CD4-positive, alpha-beta T cell (primary cell): ENCODE measurements at places on chromosomes 4 and X. TPM values are rescaled to one million over a fixed set of nuclear protein-coding genes. Genes with fewer than 3 reads are reported as not detected.

The RENBP gene
- 8.6 TPM for total RNA-seq

The RIPPLY1 gene
- total RNA-seq, result not detected

The CENPVL1 gene
- total RNA-seq, result not detected

The EFNB1 gene
- 2.9 TPM for total RNA-seq

The PPP2R2C gene
- not detected for total RNA-seq

The BTK gene
- 0.42 TPM for total RNA-seq

DNA sequence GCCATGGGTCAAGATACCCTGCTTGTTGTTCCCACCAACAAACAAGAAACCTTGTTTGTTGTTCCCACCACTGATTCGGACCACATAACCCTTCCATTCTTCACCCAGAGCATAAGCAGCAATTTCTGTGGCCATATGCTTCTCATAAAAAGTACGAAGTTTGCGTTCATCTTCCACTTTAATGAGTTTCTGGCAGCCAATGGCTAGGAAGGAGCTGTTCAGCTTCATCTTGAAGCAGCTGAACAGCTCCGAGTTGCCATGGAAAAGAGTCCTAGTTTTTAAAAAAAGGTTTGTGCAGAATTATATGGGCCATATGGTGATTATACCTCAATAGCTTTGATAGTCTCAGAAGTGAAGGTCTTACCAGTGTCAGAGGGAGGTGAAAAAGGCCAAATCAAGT lies 65.3 kb downstream of the ENOPH1 start:
- no peak overlapping the region for H3K4me3 ChIP-seq
- DNase-seq, result no peak
- no peaks in the 10 kb centered on the region for H3K4me1 ChIP-seq
- H3K36me3 ChIP-seq, result no peaks in the 10 kb centered on the region

GRCh38 chr4:15013585-15013984 lies 11.3 kb downstream of the CPEB2 start:
- H3K36me3 ChIP-seq, result peaks cover 34% of the 10 kb centered on the region
- no peak for DNase-seq
- H3K4me1 ChIP-seq, result no peaks in the 10 kb centered on the region
- no peak overlapping the region for H3K4me3 ChIP-seq
- H3K27me3 ChIP-seq, result no peaks in the 10 kb centered on the region

- H3K4me1 ChIP-seq, result no peaks in the 10 kb centered on the region
- peaks cover 8% of the 10 kb centered on the region for H3K27me3 ChIP-seq
- DNase-seq, result no peak
These were observed 60.9 kb upstream of the TRPC3 start for GRCh38 chr4:122012735-122013134.

DNA sequence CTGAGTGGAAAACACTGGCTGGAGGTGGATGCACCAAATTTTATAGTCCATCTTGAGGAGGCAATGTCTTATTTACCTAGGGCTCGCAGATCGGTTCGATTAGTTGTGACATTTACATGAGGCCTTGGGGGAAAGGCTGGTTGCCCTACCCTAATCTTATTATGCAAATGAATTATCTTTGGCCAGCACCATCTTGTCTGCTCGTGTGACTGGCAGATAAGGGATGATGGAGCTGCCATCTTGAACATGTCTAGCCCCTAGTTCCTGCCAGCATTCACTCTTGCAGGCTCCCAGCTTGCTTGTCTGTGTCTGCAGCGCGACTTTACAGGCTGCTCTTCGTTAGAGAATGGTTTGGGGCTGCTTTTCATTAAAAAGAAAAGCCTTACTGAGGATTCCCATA lies 61.9 kb downstream of the SEC24B start:
- no peak overlapping the region for H3K4me3 ChIP-seq
- H3K4me1 ChIP-seq, result no peaks in the 10 kb centered on the region
- DNase-seq, result no peak
- no peaks in the 10 kb centered on the region for H3K27me3 ChIP-seq
- H3K36me3 ChIP-seq, result peaks cover 67% of the 10 kb centered on the region

DNA sequence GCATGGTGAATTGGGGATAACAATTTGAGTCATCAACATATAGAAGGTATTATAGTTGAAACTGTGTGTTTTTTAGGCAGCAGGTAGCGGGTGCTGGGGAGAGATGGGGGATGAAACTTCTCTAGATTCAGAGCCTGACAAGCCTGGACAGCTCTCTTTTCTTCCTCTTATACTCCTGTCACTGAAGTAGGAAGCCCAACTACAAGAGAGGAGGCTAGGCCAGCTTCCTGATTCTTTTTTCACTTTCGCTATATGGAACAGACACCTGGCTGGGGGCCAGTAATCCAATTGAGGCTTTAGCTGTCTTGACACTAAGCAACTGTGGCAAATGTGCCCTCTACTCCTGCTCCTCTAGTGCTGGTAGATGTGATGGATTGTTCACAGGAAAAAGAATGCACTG lies 69.2 kb downstream of the PHKA1 start:
- H3K4me1 ChIP-seq, result no peaks in the 10 kb centered on the region
- H3K36me3 ChIP-seq, result no peaks in the 10 kb centered on the region
- DNase-seq, result no peak
- no peak overlapping the region for H3K27ac ChIP-seq

DNA sequence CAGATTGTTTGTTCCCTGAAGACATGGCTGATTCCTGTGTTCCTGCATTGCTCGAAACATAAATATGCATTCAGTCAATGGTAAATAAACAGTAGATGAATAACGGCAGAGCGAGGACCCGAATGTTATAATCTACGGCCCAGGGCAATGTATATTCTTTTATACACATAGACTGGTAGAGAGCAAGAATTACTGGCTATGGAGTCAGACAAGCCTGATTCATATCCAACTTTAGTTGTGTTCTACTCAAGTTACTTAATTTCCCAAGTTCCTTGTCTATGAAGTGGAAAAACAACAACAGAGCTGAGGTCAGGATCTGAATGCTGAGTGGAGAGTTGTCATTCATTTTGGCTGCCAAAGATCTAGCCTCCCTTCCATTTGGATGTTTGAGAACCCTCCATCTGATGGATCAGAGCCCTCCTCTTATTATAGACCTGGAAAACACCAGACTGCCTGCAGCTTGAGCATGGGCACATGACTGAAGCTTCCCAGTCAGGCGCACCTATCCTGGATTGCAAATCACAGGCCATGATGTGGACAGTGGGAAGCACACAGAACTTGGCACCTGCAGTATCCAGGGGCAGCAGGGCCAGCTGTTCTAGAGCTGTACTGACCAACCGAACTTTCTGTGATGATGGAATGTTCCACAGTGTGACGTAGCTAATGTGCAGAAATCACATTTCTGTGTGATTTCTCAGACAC lies 80.1 kb downstream of the FAM184B start:
- no peaks in the 10 kb centered on the region for H3K36me3 ChIP-seq
- H3K4me3 ChIP-seq, result no peak overlapping the region
- no peak for DNase-seq

DNA sequence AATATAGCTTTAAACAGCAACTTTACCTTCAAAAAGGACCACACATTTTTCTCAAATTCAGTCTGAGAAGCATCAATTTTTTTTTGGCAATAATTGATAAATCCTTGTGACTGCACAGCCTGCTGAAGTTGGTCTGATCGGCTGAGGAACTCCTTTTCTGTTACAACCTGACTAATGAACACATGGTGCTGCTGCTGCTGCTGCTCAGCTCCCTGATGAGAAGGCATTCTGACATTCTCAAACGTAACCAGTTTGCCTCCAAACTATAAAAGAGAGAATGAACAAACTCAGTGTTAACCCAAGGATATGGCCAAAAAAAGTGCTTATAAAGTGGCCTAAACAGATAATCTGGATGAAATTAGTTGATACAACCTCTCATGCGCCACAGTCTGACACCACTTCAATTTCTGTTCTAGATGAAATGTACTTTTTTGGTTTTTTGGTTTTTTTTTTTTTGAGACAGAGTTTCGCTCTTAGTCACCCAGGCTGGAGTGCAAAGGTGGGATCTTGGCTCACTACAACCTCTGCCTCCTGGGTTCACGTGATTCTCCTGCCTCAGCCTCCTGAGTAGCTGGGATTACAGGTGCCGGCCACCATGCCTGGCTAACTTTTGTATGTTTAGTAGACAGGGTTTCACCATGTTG lies 26.5 kb downstream of the SEC31A start:
- H3K36me3 ChIP-seq, result peaks cover 69% of the 10 kb centered on the region
- no peak overlapping the region for H3K4me3 ChIP-seq
- peak overlapping the region; percentile 13 for H3K27ac ChIP-seq
- no peaks in the 10 kb centered on the region for H3K27me3 ChIP-seq

DNA sequence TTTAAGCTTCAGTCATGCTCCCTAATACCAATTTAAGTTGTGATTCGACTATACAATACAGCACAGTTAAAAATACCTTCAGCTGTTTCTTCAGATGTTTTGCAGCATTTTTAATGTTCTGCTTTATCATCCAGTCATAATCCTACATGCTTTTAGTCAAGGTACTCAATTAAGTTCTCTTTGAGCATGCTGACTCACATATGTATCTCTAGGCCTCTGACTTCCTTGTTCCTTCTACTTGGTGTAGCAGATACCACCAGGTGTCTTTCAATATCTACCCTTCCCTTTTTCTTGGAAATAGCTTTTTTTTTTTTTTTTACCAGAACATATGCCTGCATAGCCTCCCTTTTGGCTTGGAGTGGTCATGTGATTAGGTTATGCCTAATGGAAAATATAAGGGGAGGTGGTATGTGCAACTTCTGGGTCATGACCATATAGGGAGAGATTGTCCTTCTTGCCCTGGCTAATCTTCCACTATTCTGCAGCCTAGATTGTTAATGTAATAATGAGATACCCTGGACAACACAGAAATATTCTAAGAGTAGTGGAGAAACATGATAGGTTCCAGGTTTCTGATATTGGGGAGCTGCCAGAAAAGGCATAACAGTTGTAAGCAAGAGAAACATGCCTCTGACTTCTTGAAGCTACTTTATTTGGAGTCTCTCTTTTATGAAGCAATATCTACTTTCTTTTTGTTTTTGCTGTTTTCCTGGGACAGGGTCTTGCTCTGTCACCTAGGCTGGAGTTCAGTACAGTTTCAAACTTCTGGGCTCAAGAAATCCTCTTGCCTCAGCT lies 737.2 kb upstream of the SLIT2 start:
- H3K4me1 ChIP-seq, result no peaks in the 10 kb centered on the region
- H3K4me3 ChIP-seq, result no peak overlapping the region
- no peaks in the 10 kb centered on the region for H3K36me3 ChIP-seq
- H3K27me3 ChIP-seq, result no peaks in the 10 kb centered on the region
- no peak overlapping the region for H3K27ac ChIP-seq

DNA sequence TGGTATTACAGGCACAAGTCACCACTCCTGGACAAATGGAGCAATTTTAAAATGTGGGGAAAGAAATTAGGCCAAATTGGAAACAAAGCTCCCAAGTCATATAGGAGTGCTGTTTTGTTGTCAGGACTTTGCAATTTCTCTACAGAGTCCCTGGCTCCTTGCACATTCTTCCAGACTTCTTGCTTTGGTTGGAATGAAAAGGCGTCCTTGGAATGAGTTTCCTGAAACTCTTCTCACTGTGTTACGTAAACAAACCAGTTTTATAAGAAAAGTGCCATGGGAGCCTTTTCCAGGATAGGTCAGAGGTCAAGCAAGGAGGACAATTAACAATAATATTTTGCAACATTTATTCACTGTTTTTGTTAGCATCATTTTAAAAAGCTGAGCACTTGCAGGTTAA lies 32.4 kb upstream of the KIT start:
- no peak overlapping the region for H3K27ac ChIP-seq
- no peaks in the 10 kb centered on the region for H3K36me3 ChIP-seq
- no peak overlapping the region for H3K4me3 ChIP-seq
- H3K27me3 ChIP-seq, result peaks cover 3% of the 10 kb centered on the region
- no peak for DNase-seq

DNA sequence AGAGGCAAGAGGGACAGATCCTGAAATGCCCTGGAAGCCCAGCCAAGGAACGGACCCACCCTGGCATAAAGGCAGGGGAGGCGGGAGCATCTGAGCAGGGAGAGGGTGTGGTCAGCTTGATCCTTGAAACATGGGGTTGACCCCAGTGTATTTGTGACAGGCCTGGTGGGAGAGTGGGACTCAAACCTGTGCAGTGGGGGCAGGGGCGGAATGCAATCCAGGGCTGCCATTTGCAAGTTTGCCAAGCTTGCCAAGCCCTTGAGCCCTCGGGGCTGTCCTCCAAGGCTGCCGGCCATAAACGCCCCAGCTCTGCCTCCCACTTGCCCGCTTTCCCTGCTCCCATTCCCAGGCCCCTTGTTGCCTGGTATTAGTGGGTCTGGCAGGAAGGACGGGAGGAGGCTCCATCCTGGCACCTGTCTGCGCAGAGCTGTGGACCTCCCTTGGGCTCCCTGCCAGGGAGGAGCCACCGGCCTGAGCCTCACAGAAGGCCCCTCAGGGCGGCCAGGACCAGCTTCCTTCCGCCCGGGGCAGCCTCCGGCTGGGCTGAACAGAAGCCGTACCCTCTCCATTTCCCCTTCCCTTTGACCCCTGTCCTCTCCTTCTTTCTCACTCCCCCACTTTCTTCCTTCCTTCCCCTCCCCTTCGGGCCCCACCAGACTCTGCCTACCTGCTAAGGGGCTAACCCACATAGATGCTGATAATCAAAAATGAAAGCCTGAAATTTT lies 661 bp downstream of the S100P start:
- no peak for DNase-seq
- H3K4me1 ChIP-seq, result peaks cover 100% of the 10 kb centered on the region
- H3K27me3 ChIP-seq, result no peaks in the 10 kb centered on the region
- no peak overlapping the region for H3K4me3 ChIP-seq
- peak overlapping the region; percentile 83 for H3K27ac ChIP-seq

GRCh38 chr4:101615652-101616051 lies 174.9 kb upstream of the BANK1 start:
- H3K4me3 ChIP-seq, result no peak overlapping the region
- H3K27me3 ChIP-seq, result no peaks in the 10 kb centered on the region
- DNase-seq, result no peak
- no peak overlapping the region for H3K27ac ChIP-seq
- H3K36me3 ChIP-seq, result no peaks in the 10 kb centered on the region
- no peaks in the 10 kb centered on the region for H3K4me1 ChIP-seq

GRCh38 chrX:123835661-123836371 lies 24.0 kb upstream of the XIAP start:
- no peak overlapping the region for H3K4me3 ChIP-seq
- no peaks in the 10 kb centered on the region for H3K36me3 ChIP-seq
- DNase-seq, result no peak
- no peak overlapping the region for H3K27ac ChIP-seq

DNA sequence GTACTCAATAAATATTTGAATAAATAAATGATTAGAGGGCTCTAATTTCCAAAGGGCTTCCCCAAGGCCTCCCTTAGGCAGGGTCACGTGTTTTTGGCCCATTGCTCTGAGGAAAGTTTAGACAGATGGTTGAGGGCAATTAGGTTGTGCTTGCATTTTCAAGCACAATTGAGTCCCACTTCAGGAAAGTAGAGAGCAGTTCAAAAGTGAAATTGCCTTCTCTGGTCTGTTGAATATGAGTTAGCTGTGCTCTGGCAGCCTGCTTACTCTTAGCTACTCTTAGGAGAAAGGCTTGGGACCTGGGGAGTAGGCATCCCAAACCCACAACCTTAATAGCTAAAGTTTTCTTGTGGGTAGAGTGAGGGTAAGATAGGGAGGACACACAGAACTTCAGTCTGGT lies 9.0 kb upstream of the DRP2 start:
- H3K36me3 ChIP-seq, result no peaks in the 10 kb centered on the region
- no peak for DNase-seq
- no peak overlapping the region for H3K4me3 ChIP-seq

- H3K36me3 ChIP-seq, result no peaks in the 10 kb centered on the region
- H3K27me3 ChIP-seq, result peaks cover 2% of the 10 kb centered on the region
- no peak overlapping the region for H3K27ac ChIP-seq
- H3K4me3 ChIP-seq, result no peak overlapping the region
- peak; percentile 65 for DNase-seq
These were observed 11.3 kb upstream of the ANOS1 start for GRCh38 chrX:8743126-8743732.
